ENCODE measurements at places on chromosomes 16 and 17. TPM values are rescaled to one million over a fixed set of nuclear protein-coding genes. Genes with fewer than 3 reads are reported as not detected.
A peak's percentile ranks its signal among the peaks of the same experiment; 100 is the strongest.

GRCh38 chr16:47016700-47017133 is 43.2 kb upstream of the DNAJA2 start:
- peaks cover 4% of the 10 kb centered on the region for H3K27me3 ChIP-seq
- peak; percentile 34 for DNase-seq
- H3K4me3 ChIP-seq: peak overlapping the region; percentile 68
- H3K36me3 ChIP-seq: no peaks in the 10 kb centered on the region
- peak overlapping the region; percentile 44 for H3K27ac ChIP-seq
- H3K4me1 ChIP-seq: peaks cover 17% of the 10 kb centered on the region

Gene HSF5
- 0.60 TPM for total RNA-seq

Gene FOXF1
- not detected for total RNA-seq

DNA sequence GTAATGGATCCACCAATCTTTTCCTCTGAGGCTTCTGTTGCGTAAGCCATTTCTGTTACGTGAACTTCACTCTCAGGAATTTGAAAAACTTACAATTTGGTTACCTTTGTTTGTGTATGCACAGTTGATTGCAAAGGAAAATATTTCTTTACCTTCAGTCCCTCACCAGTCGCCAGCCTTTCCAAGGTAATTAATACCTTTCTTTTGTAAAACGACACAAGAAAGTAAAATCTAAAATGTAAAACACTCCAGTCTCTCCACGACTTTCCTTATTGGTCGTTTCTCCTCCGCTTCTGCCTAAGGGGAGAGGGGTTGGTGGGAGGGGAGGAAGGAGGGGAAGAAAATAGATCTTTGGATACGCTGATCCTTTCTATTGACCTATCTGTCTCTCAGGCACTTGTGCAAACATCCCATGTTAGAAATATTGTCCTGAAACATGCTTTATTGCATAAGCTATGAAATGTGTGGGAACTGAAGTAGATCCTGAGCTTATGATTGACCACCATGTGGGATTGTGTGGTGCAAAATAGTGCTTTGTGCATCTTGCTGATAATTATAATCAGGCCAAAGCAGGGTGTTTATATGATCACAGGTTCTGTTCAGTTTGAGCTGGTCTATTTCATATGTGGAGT is 32.4 kb upstream of the EFCAB13 start:
- H3K4me3 ChIP-seq: no peak overlapping the region
- no peak overlapping the region for H3K27ac ChIP-seq
- no peak for DNase-seq
- no peaks in the 10 kb centered on the region for H3K4me1 ChIP-seq
- peaks cover 3% of the 10 kb centered on the region for H3K27me3 ChIP-seq
- H3K36me3 ChIP-seq: no peaks in the 10 kb centered on the region
